ENCODE measurements at places on chromosomes 4 and X. TPM values are rescaled to one million over a fixed set of nuclear protein-coding genes. Genes with fewer than 3 reads are reported as not detected.

The CENPI gene
- 22.2 TPM for total RNA-seq

The ARSJ gene
- total RNA-seq, result 6.5 TPM

The SEPTIN6 gene
- 15.3 TPM for total RNA-seq

The SH3BP2 gene
- total RNA-seq, result 37.4 TPM

The ADH7 gene
- not detected for total RNA-seq

The SPIN2A gene
- total RNA-seq, result 0.16 TPM

The CXCL6 gene
- total RNA-seq, result not detected

The STOX2 gene
- 3.4 TPM for total RNA-seq

The CITED1 gene
- total RNA-seq, result not detected

The ZDHHC15 gene
- not detected for total RNA-seq

The CSAG1 gene
- not detected for total RNA-seq

The CT45A5 gene
- total RNA-seq, result not detected

The UVSSA gene
- 9.8 TPM for total RNA-seq

The ARMCX2 gene
- total RNA-seq, result 31.3 TPM

The ANK2 gene
- 21.2 TPM for total RNA-seq

The NWD2 gene
- total RNA-seq, result not detected

The GLOD5 gene
- not detected for total RNA-seq

The GYPE gene
- total RNA-seq, result not detected

The PARM1 gene
- not detected for total RNA-seq

The FRG2 gene
- not detected for total RNA-seq

The SSX2B gene
- total RNA-seq, result not detected

The SLC7A11 gene
- total RNA-seq, result 23.8 TPM

The SERPINA7 gene
- total RNA-seq, result not detected

The ANXA3 gene
- total RNA-seq, result 189 TPM

The RAB39B gene
- total RNA-seq, result 5.5 TPM

The DOK7 gene
- total RNA-seq, result 21.4 TPM

The FAM241A gene
- 0.62 TPM for total RNA-seq

The MMGT1 gene
- total RNA-seq, result 11.3 TPM

The LRCH2 gene
- total RNA-seq, result 2.8 TPM

The PPP1R2C gene
- not detected for total RNA-seq

The DCLK2 gene
- 59.4 TPM for total RNA-seq

The ITIH6 gene
- total RNA-seq, result not detected

The USP17L11 gene
- not detected for total RNA-seq

The PPEF2 gene
- not detected for total RNA-seq

The LDB2 gene
- total RNA-seq, result not detected

The PAGE5 gene
- total RNA-seq, result 3.0 TPM

The CPZ gene
- total RNA-seq, result 3.1 TPM

The APELA gene
- total RNA-seq, result not detected

The VEGFC gene
- total RNA-seq, result 39.3 TPM

The SMARCA1 gene
- total RNA-seq, result 26.3 TPM

The ADH1A gene
- not detected for total RNA-seq

The MTHFD2L gene
- 7.1 TPM for total RNA-seq

The FREM3 gene
- not detected for total RNA-seq

The ZNF718 gene
- total RNA-seq, result not detected

The COL4A6 gene
- 0.03 TPM for total RNA-seq

The MAGEB1 gene
- not detected for total RNA-seq

The SAGE1 gene
- total RNA-seq, result not detected

Data from A172 (cell line).